Fibroblast of skin of right quadriceps (primary cell): ENCODE measurements at places on chromosomes 5 and 9.
A peak's percentile ranks its signal among the peaks of the same experiment; 100 is the strongest.

- no peak for DNase-seq
These were observed 578 bp upstream of the TNFAIP8 start for GRCh38 chr5:119355244-119355638.

GRCh38 chr5:37323607-37324006 is 47.3 kb downstream of the NUP155 start:
- no peak for DNase-seq

DNA sequence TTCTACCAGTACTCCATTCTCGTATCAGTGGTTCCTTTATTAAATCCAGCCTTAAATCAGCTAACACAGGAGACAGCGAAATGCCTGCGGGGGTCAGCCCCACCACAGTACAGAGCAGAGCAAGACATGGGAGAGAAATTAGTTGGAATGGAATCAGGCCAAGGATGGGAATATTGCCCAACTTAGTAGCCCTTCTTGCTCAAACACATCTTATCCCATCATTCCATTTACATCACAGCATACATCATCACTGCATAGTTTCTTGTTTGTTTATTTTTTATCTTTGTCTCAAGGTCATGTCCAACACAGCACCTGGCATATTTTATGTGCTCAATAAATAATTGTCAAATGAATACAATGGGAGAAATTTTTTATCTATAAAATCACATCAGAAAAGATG is 34.3 kb upstream of the DAB2 start:
- peak; percentile 92 for DNase-seq

GRCh38 chr5:5285906-5286305 is 136.6 kb upstream of the ICE1 start:
- DNase-seq, result peak; percentile 59

- peak; percentile 97 for DNase-seq
These were observed 29.5 kb upstream of the LHFPL2 start for GRCh38 chr5:78677777-78678668.

GRCh38 chr9:38001430-38001829 is 67.6 kb downstream of the SHB start:
- DNase-seq, result no peak

GRCh38 chr9:78150312-78150982 is 85.4 kb upstream of the CEP78 start:
- no peak for DNase-seq

DNA sequence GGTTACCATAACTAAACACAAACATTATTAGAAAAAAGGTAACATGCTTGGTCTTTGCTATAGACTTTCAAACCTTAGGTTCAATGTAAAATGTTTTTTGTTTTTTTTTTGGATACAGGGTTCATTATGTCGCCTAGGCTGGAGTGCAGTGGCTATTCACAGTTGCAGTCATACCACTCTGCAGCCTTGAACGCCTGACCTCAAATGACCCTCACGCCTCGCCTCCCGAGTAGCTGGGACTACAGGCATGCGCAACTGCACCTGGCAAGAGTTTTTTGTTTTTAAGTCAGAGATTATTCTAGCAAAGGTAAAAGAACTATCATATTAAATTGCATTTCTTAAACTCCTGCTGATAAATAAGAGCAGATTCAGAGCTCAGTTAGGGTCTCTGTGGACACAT is 55.1 kb upstream of the NR5A1 start:
- DNase-seq, result no peak

DNA sequence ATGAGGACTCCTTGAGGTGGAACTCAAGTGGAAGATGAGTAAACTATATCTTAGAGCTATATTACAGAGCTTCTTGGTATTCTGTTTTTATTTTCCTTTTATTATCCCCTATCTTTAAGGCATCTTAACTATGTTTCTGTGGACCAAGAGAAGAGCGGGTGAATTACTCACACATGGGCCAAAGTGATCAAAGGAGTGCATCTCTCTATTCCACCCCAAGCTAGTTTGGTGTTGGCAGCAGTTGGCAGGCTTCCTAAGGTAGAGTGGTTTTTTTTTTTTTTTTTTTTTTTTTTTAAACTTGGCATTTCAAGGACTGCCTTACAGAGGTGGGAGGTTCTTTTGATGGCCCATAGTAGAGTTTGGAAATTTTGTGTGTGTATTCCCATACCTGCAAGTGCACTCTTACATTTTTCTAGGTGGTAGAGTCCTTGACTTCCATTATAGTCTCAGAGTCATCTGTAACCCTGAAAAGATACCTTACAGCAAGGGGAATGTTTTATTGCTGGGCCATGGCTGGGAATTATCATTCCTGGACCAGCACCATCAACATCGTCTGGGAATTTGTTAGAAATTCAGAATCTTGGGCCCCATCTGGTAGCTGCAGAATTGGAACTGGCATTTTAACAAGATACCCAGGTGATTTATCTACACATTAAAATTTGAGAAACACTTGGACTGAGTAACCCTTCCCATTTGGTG is 51.0 kb downstream of the ARHGAP26 start:
- no peak for DNase-seq

- no peak for DNase-seq
These were observed 182.2 kb downstream of the FSTL4 start for GRCh38 chr5:133430095-133430494.

DNA sequence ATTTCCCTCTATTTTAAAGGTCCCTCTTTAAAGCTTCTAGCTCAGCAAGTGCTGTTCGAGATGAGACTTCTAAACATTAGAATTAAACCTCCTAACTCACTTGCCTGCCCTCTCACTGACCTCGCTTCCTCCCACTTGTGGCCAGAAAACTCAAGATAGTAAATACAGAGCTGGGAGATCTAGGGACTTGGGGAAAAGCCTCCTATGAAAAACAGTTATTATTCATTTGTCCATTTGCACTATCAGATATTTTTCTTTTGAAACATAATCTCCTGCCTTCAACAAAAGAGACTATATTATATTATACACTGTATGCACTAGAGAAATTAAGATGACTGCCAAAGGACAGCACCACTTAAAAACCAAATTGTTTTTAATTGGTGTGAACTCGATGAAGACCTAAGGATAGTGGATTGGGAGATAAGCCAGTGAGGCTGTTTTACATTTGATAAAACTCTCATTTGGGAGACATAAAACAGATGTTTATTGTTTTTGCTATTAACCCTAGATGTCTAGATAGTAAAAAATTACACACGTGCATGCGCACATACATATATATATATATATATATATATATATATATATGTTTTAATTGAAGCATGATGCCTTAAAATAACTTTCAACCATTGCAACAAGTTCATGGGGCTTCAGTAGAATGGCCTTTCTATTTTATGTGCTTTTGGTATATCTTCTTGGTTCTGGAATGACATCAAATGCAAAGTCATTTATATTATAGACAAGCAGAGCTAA is 229.4 kb downstream of the ADAMTSL1 start:
- DNase-seq, result no peak

- peak; percentile 52 for DNase-seq
These were observed 86.0 kb downstream of the UHRF2 start for GRCh38 chr9:6498982-6499381.

- no peak for DNase-seq
These were observed 35.1 kb upstream of the ZCCHC7 start for GRCh38 chr9:37085233-37085632.

- DNase-seq, result no peak
These were observed 87.1 kb downstream of the PDE6A start for GRCh38 chr5:149857499-149857898.

GRCh38 chr5:132267166-132267739 is 9.8 kb downstream of the PDLIM4 start:
- no peak for DNase-seq

DNA sequence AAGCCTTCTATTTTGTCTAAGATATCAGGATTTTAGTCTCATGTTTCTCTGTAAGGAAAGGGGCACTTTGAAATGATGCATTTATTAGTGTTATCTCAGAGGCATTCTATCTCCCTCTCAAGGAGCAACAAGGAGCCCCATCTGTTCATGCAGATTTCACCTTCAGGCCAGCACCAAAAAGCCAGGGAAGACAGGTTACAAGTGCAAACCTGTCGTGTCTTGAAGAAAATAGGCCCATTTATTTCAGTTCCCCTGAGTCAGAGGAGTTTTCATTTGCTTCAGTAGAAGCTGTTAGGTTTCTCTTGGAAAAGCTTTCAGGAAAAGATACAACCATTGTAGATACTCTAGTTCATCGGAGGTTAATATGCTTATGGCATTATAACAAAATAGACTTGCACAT is 97.2 kb downstream of the SPOCK1 start:
- no peak for DNase-seq

DNA sequence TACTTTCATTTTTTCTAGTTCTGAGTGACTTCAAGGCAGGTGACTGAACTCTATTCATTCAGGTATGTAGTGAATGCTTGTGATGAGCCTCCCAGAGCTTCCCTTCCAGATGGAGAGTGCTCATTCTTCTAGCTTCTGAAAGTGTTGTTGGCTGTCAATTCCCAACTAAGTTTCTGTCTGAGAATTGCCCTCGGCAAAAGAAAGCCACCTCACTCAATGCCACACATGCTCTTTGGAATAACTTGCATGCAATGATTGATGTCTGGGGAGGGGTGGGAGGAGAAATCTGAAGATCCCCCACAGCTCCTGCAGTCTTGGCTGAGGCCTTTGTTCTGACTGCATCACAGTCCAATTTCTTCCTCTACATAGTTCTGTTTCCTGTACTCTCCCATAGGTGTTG is 123.1 kb upstream of the C6 start:
- no peak for DNase-seq

DNA sequence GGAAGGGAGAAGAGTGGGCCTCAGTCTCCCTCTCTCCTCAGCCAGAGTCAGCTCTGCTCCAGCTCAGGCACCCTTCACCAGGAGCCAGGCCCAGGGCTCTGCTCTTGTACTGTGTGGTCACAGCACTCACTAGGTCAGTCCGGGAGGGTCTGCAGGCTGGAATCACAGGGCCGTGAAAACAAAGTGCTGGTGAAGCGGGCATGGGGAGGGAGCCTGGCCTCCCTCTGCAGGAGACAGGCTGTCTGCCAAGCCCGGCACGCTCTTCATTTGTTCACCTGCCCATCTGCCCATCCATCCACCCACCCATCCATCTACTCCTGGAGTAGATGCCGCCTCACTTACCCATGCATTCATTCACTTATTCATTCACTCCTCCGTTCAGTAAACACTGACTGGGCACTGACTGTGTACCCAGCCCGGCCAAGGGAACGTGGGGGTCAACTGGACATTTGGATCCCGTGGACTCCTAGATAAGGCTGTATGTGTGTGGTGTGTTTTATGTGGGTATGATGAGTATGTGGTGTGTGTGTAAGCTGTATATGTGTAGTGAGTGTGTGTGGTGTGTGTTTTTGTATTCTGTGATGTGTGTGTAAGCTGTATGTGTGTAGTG is 3.6 kb downstream of the SPAAR start:
- DNase-seq, result no peak

- no peak for DNase-seq
These were observed 28.7 kb upstream of the ZSWIM6 start for GRCh38 chr5:61303346-61303745.

DNA sequence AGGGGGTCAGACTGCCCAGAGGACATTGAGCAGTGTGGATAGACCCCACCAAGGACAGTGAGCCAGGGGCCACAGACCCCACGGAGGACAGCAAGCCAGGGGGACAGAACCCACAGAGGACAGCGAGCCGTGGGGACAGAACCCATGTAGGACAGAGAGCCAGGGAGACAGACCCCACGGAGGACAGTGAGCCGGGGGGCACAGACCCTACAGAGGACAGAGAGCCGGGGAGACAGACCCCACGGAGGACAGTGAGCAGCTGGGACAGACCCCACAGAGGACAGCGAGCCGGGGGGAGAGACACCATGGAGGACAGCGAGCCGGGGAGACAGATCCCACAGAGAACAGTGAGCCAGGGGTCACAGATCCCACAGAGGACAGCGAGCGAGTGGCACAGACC is 3.4 kb upstream of the ZDHHC11 start:
- DNase-seq, result no peak

GRCh38 chr5:39062530-39062929 is 11.7 kb downstream of the RICTOR start:
- no peak for DNase-seq

GRCh38 chr5:154997746-154998145 is 15.8 kb upstream of the KIF4B start:
- no peak for DNase-seq

- no peak for DNase-seq
These were observed 74.1 kb downstream of the GALNT10 start for GRCh38 chr5:154264549-154265196.

- peak; percentile 41 for DNase-seq
These were observed 71.9 kb downstream of the MVB12B start for GRCh38 chr9:126398403-126399058.

GRCh38 chr5:3424946-3425345 is 170.7 kb upstream of the IRX1 start:
- DNase-seq, result no peak

- peak; percentile 82 for DNase-seq
These were observed 379.0 kb upstream of the GRAMD2B start for GRCh38 chr5:126044111-126044668.

- DNase-seq, result no peak
These were observed 78.2 kb upstream of the HTR1A start for GRCh38 chr5:64040490-64040889.

DNA sequence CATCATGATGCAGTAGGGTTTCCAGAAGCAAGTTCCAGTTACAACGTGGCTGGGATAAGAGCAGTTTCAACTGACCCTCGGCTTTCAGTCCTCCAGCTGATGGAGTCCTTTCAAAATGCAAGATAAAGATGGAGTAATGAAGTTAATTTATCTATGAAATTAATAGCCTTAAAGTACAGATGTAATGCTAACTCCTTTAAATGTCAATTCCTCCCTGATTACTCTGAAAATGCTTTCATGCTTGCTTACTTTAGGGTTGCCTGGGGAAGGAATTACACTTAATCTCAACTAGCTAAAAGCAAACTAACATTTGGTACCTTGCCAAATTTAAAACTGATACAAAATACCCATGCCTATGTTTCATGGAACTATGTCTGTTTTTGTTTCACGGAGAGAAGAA is 178.4 kb downstream of the KIAA0825 start:
- DNase-seq, result no peak

DNA sequence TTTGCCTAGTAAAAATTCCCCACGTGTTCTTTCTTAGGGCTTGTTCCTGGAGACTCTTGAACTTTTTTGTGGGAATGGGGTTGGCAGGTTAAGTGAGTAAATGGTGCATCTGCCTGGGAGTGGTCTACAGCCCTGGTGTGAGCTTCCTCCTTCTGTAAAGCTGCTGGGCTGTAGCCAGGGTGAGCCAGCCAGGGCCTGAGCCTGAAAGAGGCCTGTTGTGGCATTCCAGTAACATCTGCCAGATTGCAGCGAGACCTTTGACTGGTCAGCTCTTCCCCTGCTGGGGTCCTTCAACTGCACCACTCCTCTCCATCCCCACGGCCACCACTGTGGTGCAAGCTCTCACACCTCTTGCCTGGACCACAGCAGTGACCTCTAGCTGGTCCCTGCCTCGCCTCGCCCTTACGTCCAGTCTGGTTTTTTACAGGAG is 47.5 kb downstream of the SLC22A5 start:
- no peak for DNase-seq

- DNase-seq, result no peak
These were observed 34.6 kb upstream of the IPPK start for GRCh38 chr9:92704528-92704927.
